Thyroid gland (tissue), 4 donors: ENCODE measurements at places on chromosomes 2 and 18. TPM values are rescaled to one million over a fixed set of nuclear protein-coding genes. Genes with fewer than 3 reads are reported as not detected.

- no peaks in the 10 kb centered on the region for H3K27me3 ChIP-seq
- DNase-seq = no peak
- H3K27ac ChIP-seq = no peak overlapping the region
- H3K4me3 ChIP-seq = no peak overlapping the region
- H3K4me1 ChIP-seq = no peaks in the 10 kb centered on the region
These were observed 555.2 kb upstream of the KLHL29 start for GRCh38 chr2:22829791-22830190.

DNA sequence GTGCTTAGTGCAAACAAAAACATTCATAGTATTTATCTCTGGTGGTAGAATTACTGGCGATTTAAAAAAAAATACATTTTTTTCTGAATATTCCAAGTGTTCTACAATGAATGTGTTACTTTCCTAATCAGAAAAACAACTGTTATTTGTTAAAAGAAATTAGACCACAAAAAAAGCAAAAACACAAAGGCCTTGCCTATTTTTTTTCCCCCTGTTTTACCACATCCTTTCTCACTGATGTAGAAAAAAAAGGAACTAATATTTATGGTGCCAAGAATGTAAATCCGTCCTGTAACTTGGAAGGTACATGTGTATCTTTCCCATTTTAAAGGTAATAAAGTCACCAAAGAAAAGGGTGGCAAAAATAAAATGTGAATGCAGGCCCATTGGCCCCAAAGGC is 28.4 kb upstream of the MGAT4A start:
- H3K4me1 ChIP-seq = no peaks in the 10 kb centered on the region
- no peaks in the 10 kb centered on the region for H3K27me3 ChIP-seq
- no peak overlapping the region for H3K27ac ChIP-seq
- H3K36me3 ChIP-seq = no peaks in the 10 kb centered on the region
- no peak overlapping the region for H3K4me3 ChIP-seq
- DNase-seq = no peak

DNA sequence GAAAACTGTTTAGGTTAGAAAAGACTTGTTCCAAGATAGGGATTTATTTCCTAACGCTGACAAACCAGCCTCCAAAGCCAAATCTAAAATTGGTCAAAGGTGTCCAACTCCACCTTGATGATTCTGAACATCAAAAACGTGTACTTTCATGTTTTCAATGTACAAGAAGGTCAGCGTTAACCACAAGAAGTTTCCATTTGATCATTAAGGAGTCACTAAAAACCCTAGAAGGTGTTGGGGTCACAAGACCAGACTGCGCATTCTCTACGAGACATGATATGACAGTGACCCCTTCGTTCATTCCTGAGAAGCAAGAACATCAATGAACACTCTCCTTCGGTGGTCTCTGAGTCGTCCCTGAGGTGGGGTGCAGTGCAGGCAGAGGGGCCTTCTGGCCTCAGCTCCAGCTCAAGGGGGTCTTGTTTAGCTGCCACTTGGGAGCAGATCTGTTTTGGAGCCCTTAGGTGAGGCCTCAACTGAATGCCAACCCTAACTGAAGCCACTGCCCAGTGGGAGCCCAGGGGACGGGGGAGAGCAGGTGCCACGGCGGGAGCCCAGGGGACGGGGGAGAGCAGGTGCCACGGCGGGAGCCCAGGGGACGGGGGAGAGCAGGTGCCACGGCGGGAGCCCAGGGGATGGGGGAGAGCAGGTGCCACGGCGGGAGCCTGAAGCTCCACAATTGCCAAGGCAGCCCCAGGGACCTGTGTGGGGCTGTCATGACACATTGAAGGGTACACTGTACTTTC is 55.2 kb downstream of the PARD6G start:
- no peak for DNase-seq
- H3K4me1 ChIP-seq = peaks cover 34% of the 10 kb centered on the region
- no peak overlapping the region for H3K4me3 ChIP-seq
- H3K36me3 ChIP-seq = no peaks in the 10 kb centered on the region

GRCh38 chr2:29462293-29462692 is 347.1 kb downstream of the CLIP4 start:
- no peak overlapping the region for H3K27ac ChIP-seq
- no peaks in the 10 kb centered on the region for H3K4me1 ChIP-seq
- no peak overlapping the region for H3K4me3 ChIP-seq
- no peaks in the 10 kb centered on the region for H3K36me3 ChIP-seq
- DNase-seq = no peak
- no peaks in the 10 kb centered on the region for H3K27me3 ChIP-seq

GRCh38 chr18:3052411-3052758 is 39.4 kb upstream of the LPIN2 start:
- H3K27me3 ChIP-seq = no peaks in the 10 kb centered on the region
- no peaks in the 10 kb centered on the region for H3K4me1 ChIP-seq
- no peak overlapping the region for H3K4me3 ChIP-seq
- DNase-seq = no peak
- no peak overlapping the region for H3K27ac ChIP-seq

DNA sequence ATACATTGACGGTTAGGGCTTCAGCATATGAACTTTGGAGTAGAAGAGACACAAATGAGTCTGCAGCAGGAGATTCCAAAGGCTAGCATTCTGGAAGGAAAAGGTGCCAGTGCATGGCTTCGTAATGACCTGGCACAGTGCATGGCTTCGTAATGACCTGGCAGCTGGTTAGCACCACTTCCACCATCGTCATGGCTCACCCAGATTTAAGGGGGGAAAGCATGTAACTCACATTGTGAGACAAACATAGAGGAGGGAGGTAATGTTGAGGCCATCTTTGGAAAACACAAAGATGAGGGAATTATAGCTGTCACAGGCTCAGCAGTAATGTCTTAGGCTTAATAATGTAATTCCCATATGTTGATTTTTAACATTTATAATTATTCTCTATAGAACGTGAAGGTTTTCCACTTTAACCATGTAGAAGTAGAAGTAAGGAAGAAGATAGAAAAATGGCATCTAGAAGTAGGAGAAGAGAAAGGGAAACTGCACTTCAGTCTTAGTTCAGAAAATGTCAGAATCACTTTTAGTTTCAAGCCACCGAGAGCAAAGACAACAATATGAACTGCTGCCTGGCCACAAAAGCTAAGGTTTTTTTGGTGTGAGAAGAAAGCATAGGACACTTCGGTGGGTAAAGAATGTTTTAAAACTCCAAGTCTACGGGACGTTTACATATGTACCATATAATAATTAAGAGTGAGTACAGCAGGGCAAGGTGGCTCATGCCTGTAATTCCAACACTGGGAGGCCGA is 6.8 kb upstream of the STK25 start:
- no peak overlapping the region for H3K4me3 ChIP-seq
- H3K27me3 ChIP-seq = no peaks in the 10 kb centered on the region
- H3K36me3 ChIP-seq = no peaks in the 10 kb centered on the region
- no peak overlapping the region for H3K27ac ChIP-seq
- no peaks in the 10 kb centered on the region for H3K4me1 ChIP-seq

GRCh38 chr2:129888461-129888860 is 91.0 kb upstream of the RAB6C start:
- no peaks in the 10 kb centered on the region for H3K27me3 ChIP-seq
- no peaks in the 10 kb centered on the region for H3K4me1 ChIP-seq
- H3K4me3 ChIP-seq = no peak overlapping the region

DNA sequence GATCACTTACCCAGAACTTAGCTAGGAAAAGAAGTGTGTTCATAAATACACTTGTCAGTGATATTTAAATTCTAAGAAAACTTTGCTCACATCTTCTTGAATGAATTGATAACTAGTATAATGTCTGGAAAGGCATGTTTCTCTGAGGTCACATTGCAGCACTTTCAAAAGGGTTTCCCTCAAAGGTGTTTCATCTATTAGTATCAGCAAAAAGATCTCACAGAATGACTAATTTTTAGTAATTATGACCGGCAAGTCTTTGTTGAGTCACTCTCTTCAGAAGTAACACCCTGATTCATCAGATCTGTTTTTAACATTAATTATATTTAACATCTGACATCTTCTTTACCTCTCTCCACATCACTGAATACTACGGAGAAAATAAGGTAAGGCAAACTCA is 222.3 kb downstream of the IKZF2 start:
- no peaks in the 10 kb centered on the region for H3K27me3 ChIP-seq
- no peak overlapping the region for H3K27ac ChIP-seq

Gene CELF4
- not detected for total RNA-seq

GRCh38 chr2:177740700-177741099 is 331.9 kb downstream of the PDE11A start:
- no peak overlapping the region for H3K27ac ChIP-seq
- H3K4me1 ChIP-seq = no peaks in the 10 kb centered on the region
- no peak for DNase-seq
- no peak overlapping the region for H3K4me3 ChIP-seq
- no peaks in the 10 kb centered on the region for H3K36me3 ChIP-seq

Gene HS6ST1
- total RNA-seq = 35.6 TPM

DNA sequence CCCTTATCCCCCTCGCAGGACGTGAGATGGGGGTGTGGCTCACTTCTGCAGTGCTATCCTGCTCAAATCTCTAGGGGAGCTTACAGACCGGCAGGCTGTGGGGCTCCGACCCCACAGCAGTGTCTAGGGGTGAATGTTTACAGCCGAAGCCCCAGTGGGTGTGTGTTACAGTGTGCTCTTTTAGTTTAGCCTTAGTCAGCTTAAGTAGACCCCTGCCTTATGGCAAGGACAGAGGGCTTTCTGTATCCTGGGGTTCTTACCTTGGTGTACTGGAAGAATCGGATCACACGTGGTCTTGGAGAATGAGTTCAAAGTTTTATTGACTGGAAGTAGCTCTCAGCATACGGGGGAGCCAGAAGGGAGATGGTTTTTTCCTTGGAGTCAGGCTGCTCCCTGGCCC is 348.2 kb upstream of the GYPC start:
- DNase-seq = no peak
- H3K27ac ChIP-seq = no peak overlapping the region
- no peaks in the 10 kb centered on the region for H3K4me1 ChIP-seq
- no peaks in the 10 kb centered on the region for H3K27me3 ChIP-seq
- no peaks in the 10 kb centered on the region for H3K36me3 ChIP-seq

Gene COLEC12
- total RNA-seq = 6.3 TPM

DNA sequence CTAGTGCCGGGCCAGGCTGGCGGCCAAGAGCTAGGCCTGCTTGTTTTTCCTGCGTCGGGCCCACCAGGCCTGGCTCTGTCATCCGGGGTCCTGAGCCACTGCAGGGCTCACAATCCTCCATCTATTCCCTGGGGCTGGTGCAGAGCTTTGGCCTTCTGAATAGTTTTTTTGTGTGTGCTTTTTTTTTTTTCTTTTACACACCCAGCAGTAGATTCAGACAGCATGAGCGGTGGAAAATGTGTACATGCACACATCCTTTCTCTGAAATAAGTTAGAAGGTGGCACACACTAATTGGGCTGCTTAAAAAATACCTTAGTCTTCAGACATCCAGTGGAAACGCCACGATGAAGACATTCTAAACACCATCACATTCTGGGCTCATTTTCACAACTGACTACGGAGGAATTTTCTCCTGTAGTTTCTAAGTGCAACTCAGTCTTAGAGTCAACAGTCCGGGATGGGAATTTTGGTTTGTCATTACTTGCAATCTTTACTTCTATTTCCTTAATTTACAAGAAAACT is 6.1 kb downstream of the ZFP36L2 start:
- H3K36me3 ChIP-seq = peaks cover 34% of the 10 kb centered on the region
- peak overlapping the region; percentile 99 for H3K27ac ChIP-seq
- H3K4me1 ChIP-seq = peaks cover 30% of the 10 kb centered on the region
- H3K4me3 ChIP-seq = no peak overlapping the region
- no peaks in the 10 kb centered on the region for H3K27me3 ChIP-seq

Gene OTX1
- not detected for total RNA-seq

GRCh38 chr2:78431241-78431640 is 594.3 kb upstream of the REG3G start:
- no peaks in the 10 kb centered on the region for H3K36me3 ChIP-seq
- no peaks in the 10 kb centered on the region for H3K4me1 ChIP-seq
- no peak overlapping the region for H3K4me3 ChIP-seq
- H3K27me3 ChIP-seq = no peaks in the 10 kb centered on the region
- DNase-seq = no peak

DNA sequence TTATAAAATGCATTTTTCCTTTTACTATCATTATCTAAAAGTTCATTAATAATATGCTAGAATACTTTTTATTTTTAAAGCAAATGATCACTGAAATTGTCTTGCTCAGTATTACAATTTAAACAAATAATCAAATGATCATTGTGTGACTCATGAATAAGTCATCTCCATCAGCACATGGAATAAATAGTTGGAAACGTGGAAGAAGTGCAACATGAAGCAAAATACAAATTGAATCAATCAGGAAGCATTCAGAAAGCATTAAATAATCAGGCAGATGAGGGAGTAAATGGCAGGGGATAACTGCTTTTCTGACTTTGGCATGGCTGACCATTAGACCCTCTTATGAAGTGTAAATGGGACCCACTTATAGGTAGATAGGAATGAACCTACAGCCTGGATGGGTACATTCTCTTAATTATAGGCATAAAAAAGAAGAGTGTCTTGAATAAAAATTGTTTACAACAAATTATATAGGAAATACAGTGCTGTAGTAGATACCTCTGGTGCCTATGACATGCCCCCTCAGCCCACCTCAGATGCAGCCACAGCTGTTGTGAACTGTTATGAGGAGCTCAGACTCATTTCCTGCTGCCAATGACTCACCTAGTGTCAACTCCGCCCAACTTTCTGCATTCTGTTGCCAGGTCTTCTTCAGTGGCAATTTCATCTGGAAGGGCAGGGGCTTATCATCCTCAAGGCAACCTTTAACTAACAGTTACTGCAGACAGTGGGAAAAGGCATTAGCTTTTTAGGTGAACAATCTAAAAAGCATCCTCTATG is 936.0 kb downstream of the TRIB2 start:
- no peaks in the 10 kb centered on the region for H3K27me3 ChIP-seq
- H3K4me3 ChIP-seq = no peak overlapping the region
- no peaks in the 10 kb centered on the region for H3K4me1 ChIP-seq
- DNase-seq = no peak
- no peak overlapping the region for H3K27ac ChIP-seq
- no peaks in the 10 kb centered on the region for H3K36me3 ChIP-seq

DNA sequence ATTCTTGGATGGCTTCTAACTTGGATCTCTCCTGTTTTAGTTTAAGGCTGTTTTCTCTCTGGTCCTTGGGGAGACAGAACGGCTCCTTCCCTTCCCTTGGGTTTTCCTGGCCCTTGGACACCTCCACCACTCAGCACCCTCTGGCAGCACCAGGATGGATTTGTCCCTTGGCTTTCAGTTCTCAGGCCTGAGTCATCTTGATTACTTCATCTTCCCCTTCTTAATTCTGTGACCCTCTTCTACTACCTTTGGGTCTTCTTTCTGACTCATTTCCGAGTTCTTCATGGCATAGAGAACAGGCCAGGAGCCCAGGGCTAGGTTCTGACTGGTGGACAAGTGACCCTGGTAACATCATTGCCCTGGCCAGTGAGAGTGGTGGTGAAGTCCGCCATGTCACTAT is 14.9 kb downstream of the IGFBP2 start:
- no peaks in the 10 kb centered on the region for H3K27me3 ChIP-seq
- H3K4me3 ChIP-seq = no peak overlapping the region
- no peak for DNase-seq
- no peaks in the 10 kb centered on the region for H3K36me3 ChIP-seq
